ENCODE measurements at places on chromosomes 7 and 10.

- DNase-seq, result no peak
Observed at GRCh38 chr7:4724648-4725013, 42.5 kb downstream of the FOXK1 start.

GRCh38 chr10:71371750-71372166 is 25.0 kb upstream of the CDH23 start:
- no peak for DNase-seq

DNA sequence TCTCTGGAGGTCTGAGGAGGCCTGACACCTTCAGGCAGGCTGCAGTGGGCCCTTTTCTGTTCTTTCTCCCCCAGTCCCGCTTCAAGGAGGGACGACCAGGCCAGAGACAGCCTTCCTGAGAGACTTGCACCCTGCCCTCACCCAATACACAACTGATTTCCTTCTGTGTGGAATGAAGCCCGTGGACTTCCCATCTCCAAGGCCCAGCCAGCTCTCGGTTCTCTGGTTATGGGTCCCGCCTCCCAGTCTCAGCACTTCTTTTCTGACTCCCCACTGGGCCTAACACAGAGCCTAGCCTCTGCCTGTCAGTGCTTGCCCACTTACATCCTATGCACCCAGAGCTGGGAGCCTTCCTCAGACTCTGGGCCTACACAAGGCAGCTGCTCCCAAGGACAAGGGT is 24.1 kb upstream of the ADCYAP1R1 start:
- no peak for DNase-seq

GRCh38 chr7:151558575-151558974 is 38.9 kb upstream of the RHEB start:
- peak; percentile 74 for DNase-seq

DNA sequence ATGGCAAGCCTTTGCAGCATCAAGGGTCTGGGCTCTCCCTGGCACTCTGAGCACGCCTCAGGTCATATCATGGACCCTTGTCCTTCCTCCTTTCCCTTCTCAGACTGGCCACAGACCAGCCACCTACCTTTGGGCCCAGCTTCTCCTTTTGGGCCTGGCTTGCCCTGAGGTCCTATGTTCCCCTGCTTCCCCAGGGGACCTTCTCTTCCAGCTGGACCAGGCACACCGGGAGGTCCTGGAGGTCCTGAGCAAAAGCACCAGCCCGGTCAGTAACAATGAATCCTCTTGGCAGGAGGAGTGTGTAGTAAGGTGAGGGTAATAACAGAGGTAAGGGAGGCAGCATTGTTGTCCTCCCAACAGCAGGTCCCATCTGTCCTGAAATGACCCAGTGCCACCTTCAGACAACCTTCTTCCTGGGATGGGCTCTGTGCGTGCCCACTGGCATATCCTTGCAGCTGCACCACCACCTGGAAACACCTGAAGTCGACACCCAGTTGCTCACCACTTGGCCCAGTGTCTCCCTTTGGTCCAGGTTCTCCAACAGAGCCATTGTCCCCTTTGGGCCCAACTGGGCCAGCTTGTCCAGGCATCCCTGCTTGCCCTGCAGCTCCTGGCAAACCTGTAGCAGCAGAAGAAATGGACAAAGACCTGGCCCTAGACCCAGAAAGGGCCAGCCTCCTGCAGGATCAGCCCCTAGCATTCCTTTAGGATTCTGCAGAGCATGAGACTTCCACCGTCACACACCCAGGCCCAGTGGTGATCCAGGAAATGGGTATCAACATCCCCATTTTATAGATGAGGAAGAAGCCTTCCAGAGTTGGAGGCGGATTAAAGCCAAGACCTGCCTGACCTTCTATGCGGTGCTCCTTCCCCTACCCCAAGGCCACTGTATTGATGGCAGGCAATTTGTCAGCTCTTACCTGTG is 6.4 kb downstream of the SFTPD start:
- DNase-seq, result no peak

DNA sequence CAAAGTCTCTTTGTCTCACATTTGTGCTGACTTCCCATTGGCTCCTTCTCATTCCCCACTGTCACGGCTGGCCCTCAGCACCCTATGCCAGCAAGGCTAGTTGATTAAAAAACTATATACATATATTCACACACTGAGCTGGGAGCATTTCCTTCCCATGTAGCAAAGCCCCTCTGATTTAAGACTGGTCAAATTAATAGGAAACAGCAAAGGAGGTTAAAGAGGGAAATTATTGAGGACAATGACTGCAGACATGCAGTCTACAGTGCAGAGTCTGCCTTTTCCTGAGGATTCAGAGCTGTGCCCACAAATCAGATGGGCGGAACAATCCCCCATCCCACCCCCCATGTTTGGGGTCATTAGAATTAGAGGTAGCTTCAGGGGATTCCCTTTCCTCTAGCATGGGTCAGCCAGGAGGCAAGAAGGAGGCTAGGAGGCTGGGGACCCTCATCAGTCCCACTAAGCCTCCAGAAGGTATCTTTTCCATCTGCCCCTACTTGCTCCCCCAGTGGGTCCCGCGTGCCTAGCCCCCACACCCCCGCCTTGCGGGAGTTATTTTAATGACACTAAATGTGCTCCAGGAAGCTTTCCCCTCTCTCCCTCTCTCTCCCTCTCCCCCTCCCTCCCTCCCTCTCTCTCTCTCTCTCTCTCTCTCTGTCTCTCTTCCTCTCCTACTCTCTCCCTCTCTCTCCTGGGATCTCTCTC is 9.8 kb upstream of the DLX6 start:
- no peak for DNase-seq

DNA sequence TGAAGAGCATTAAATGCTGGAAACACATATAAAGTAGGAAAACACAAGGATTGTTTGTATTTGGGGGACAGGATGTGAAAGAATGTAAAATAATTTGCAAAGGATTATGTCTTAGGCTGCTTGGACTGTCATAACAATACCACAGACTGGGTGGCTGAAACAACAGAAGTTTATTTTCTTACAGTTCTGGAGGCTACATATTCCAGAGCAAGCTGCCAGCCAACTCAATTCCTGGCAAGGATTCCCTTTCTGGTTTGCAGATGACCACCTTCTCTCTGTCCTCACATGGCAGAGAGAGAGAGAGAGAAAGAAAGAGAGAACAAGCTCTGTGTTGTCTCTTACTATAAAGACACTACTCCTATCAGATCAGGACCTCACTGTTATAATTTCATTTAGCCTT is 8.8 kb upstream of the LAMB4 start:
- no peak for DNase-seq

DNA sequence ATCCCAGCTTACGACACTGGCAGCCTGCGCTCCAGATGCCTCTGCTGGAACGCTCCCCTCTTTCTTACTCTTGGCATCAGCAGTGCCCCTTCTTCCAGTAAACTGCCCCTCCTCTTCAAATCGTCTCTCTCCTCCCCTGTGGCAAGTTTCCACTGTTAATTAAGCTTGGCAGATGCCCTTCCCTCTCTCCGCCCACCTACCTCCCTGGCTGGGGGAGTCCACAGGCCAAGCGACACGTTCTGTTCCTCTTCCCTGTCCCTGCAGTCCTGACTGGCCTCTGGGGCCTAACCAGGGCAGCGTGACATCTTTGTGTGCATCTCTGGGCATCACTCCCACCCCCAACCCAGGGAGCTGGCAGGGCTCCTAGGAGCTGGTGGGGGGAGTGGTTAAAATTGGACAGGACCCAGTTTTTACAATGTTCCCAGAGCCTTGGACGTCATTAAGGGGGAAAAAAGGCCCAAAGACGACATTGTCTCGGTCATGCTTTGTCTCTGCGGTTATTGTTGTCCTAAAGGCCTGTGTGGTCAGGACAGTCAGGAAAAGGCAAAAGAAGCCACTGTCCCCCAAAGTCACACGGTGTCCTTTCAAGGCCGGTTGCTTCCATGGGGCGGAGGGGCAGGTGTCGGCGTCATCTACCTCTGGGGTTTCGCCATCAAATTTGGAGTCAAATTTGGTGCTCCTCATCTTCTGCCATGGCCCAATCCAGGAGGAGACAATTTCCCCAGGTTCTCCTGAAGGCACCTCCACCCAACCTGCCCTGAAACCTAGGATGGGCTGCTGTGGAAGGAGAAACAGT is 54.2 kb downstream of the DLG5 start:
- DNase-seq, result no peak

DNA sequence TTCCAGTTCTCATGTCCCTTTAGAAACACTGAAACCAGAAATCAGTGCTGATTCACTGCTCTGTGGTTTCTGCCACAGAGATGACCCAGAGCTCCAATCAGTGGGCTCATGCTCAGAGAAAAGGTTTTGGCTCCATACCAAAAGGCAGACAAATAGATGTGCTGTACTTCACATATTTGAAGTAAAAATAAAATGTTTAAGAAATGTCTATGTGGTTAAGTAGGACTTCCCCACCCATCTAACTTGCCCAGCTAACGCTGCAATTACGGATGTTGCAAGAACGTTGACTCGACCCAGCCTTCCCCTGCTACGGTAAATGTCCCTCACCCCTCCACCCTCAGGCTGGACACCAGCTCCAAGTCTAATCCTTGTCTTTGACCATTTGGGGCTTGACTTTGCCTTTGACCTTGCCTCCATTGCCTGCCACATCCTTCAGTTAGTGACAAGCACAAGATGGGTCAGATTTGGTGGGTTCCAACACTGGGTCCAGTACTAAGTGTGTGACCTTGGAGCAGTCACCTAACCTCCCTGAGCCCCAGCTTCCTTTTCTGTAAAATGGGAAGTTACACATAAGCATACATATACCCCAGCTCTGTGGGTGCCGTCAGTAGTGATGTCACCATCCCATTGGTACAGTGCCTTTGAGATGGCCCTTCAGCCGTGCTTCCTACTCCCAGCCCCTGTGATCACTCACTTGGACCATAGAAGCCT is 95.8 kb downstream of the CHST15 start:
- DNase-seq, result peak; percentile 85

DNA sequence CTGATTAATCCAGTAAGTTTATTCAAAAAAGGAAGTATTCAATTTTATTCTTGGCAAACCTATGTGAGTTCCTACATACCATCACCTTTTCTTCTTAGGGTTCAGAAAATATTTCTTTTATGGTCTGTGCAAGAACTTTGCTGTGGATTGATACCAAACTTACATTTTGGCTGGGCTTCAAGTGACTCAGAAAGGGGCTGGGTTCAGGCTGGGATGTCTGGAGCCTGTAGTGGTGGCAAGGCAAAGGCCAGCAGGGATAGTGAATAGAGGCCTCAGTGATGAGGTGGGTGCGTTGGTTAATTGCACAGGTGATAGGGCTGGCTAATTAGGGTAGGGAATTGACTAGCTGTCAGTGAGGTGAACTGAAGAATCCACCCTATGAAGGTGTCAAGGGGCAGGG is 40.2 kb upstream of the ATXN7L1 start:
- no peak for DNase-seq

DNA sequence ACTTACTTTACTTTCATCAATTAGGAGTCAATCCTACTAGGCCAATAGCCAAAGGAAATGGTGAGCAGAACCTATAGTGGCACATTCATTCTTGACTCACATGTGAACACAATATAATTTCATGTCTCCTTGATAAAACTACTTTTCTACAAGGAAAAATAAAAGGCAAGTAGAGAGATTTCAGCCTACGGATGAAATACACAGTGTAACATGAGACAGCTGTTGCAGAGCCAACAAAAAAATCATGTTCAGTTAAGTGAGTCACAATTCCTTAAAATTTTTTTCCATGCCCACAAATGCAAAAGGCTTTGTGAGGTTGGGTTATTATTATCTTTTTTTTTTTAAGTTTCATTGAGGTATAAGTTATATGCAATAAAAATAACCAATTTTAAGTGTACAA is 54.8 kb downstream of the GPR141 start:
- DNase-seq, result no peak

- no peak for DNase-seq
Observed at GRCh38 chr10:29807163-29807806, 172.5 kb upstream of the SVIL start.

- DNase-seq, result no peak
Observed at GRCh38 chr10:88089498-88089897, 226.1 kb downstream of the PTEN start.

DNA sequence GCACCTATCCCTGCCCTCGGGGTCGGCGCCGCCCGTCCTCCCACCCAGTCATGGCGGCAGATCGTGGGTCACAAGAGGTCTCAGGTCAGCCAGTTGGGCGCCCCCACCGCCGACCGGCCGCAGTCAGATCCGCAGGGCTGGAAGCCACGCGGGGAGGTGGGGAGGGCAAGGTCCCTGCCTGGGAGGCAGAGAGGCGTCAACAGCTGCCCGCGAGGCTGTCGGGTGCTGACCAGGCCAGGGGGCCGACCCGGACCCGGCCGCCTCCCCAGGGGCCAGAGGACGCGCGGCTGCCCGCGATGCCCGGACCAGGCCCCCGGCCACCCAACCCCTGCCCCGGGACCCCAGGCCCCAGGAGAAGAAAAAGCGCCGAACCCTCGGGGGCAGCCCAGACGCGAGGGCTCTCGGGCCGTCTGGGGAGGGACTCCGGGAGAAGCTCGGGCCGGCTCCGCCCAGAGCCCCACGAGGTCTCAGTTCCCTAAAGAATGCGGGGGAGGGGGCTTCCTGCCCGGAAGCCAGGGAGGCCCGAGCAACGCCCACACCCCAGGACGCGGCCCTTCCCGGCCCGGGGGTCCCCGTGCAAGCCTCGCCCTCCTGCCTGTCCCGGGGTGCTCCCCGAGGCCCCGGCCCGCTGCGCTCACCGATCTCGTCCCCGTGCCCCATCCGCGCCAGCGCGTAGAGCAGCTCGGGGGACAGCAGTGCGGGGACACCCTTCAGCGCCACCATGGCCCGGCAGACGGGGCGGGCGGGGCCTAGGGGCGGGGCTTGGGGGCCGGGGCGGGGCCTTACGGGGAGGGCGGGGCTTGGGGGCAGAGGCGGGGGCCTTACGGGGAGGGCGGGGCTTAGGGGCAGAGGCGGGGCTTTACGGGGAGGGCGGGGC is at the start of gene FUOM:
TSS of gene FUOM (minus strand) at position 735 of the 877 bp plus-strand sequence. CDS start at position 723, 12 bp downstream.
- DNase-seq, result no peak

GRCh38 chr7:64603271-64603670 is 40.4 kb upstream of the ZNF680 start:
- DNase-seq, result no peak

DNA sequence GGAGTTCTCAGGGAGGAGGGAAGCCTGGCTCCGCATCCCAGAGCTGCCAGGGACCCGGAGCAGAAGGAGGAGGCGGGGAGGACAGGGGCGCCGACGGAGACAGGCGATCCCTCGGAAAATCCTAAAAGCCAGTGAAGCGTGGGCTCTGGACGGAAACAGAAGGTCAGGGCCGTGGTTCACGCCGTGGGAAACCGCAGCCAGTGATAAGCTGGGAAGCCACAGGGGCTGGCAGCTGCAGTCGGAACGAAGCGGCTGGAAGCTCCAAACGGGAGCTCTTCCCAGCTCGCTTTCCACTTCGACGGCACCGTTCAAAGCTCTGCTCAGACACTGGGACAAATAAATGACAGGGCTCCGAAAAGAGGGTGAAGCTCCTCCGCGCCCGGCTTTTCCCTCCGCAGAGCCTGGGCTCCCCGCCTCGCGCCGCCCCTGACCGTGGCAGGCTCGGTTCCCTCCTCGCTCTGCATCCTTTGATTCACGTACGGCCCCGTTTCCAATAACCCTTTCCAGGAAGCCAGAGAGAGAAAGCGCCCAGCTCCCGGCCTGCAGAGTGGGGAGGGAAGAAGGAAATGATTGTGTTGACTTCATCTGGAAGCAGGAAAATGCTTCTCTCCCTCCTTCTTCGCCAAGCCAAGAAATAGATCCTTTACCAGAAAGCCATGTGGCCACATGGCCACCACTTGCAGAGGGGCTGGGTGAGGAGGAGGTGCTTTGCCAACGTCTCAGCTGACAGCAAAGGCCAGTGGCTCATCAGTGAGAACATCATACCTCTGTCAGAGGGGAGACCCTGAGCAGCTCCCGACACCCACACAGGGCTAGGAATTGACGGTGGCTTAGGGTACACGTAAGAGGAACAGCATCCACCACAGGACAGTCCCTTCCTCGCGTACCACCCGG is 57.4 kb downstream of the ADRB1 start:
- no peak for DNase-seq
